NCI-H510A treated with DMSO at 0.1 percent for 48 hours (cell line): ENCODE measurements at places on chromosomes 5 and 9.

DNA sequence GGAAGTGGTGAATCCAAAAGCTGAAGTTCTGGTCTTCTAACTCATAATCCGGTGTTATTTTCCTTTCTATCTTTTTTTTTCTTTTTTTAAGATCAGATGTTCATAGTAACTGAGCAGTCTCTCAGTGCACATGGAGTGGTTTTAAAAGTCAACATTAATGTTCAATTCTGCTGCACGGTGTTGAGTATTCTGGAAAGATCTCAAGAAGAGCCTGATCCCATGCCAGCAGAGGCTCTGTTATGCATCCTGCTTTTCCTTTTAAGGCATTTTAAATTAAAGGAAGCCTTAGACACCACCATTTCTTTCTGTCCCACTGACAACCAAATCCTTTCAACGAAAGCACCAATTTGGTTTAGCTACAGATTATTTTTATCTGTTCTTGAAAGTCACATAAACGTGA lies 33.4 kb downstream of the SEMA5A start:
- DNase-seq: no peak

DNA sequence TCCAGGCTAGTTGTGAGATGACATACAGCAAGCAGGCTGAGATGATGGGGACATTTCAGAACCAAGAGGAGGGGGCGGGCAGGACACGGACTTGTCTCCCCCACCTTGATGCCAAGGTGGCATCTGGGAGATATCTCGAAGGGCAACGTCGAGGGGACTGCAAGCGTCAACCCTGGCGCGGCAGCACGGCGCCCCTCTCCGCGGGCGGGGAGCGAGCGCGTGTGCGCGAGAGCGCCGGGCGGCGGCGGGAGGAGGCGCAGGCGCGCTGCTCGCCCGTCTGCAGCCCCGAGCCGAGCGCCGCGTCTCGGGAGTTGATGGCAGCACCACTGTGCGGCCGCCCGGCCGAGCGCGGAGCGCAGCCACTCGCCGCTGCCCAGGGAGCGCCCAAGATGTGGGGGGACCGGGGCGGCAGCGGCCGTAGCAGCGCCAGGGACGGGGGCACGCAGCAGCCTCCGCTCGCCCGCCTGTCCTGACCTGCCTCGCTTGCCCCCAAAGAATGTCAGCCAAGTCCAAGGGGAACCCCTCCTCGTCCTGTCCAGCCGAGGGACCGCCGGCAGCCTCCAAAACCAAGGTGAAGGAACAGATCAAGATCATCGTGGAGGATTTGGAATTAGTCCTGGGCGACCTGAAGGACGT lies at the start of gene PRR16:
PRR16 (plus strand) TSS at position 310 of the 636 bp plus-strand sequence.
- DNase-seq: peak; percentile 18

- DNase-seq: no peak
Observed at GRCh38 chr5:138772986-138773594, 19.9 kb downstream of the CTNNA1 start.

DNA sequence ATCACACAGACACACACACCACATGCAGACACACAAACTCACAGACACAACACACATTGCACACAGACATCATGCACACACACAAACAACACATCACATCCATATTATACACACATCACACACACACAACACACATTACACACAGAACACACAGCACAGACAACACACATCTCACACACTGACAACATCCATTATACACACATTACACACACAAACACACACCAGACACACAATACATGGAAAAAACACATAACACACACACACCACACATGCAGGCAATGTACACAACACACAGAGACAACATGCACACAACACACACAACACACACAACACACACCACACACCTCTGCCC lies 4.8 kb upstream of the CCDC187 start:
- no peak for DNase-seq

- no peak for DNase-seq
Observed at GRCh38 chr5:167699432-167699831, 592.0 kb upstream of the WWC1 start.
